ENCODE measurements at places on chromosomes 13 and 19.
A peak's percentile ranks its signal among the peaks of the same experiment; 100 is the strongest.

- no peak for DNase-seq
Observed at GRCh38 chr13:47903836-47904235, 97.2 kb downstream of the SUCLA2 start.

DNA sequence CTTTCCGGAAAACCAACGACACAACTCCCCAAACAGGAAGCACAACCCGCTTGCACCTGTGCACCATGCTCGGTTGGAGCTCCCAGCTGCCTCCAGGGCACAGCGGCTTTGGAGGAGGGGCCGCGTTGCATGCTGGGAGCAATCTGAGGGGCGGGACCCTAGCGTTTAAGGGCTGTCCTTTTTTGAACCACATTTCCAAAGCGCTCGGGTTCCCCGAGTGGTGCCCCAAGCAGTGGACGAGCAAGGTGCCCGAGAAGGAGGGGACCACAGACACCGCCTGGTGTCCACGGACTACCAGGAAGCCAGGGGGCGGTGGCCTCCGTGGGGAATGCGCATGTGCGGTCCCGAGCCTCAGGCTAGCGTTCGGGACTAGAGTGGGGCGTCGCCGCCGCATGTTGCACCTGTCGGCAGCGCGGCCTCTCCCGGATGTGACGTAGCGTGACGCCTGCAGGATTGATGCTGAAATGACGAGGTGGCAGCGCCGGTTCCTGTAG, 11.9 kb upstream of the ZNF57 start:
- DNase-seq, result no peak

DNA sequence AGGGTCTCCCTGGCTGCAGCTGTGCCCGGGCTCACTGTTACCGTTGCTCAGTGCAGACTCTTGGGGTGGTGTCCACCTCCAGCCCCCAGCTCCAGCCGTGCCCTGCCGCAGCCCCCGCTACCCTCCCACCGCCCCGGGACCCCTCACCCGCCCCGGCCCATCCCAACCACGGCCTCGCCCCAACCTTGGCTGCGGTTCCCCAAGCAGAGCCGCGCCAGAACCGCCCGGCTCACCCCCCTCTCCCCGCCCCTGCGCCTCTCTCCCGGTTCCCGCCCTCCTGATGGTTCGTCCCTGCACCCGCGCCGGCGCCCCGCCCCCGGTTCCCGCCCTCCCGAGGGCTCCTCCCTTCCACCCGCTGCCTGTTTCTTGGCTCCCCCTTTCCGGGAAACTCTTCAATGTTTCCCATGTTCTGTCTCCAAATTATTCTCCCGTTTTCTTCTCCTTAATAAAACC, 40.3 kb downstream of the ANKRD10 start:
- DNase-seq, result peak; percentile 64

DNA sequence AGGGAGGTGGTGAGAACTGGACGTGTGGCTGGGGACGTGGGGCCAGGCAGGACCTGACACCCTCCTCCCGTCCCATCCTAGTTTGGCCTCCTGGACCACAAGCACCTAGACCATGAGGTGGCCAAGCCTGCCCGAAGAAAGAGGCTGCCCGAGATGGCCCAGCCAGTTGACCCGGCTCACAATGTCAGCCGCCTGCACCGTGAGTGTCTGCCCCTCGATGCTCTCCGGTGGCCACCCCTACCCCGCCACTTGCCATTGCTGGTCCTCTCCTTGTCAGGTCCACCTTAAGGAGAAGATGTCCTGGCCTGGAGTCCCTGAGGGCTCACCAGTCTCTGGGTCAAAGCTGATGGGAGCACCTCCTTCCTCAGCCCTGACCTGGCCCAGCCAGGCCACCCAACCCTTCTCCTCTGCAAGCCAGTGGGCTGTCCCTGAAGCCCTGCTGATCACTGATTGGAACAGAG, 2.2 kb downstream of the ANGPTL4 start:
- no peak for DNase-seq

- DNase-seq, result no peak
Observed at GRCh38 chr13:106649495-106649894, 81.6 kb upstream of the ARGLU1 start.

DNA sequence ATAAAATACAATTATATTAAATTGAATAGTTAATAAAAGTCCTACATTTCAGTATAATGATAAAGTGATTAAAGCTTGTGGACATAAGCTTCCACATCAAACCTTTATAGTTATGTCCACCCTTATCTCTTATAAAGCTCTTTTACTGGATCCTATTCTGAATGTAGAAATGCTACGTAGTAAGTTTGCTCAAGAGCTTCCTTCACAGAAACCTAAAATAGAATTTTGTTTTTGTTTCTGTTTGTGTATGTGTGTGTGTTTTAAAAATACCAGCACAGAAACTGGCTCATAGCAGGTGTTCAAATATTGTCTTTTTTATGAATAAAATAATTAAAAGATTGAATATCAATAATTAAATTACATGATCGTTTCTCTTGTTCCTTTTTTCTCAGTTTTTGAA, 21.0 kb upstream of the UFM1 start:
- DNase-seq, result no peak

DNA sequence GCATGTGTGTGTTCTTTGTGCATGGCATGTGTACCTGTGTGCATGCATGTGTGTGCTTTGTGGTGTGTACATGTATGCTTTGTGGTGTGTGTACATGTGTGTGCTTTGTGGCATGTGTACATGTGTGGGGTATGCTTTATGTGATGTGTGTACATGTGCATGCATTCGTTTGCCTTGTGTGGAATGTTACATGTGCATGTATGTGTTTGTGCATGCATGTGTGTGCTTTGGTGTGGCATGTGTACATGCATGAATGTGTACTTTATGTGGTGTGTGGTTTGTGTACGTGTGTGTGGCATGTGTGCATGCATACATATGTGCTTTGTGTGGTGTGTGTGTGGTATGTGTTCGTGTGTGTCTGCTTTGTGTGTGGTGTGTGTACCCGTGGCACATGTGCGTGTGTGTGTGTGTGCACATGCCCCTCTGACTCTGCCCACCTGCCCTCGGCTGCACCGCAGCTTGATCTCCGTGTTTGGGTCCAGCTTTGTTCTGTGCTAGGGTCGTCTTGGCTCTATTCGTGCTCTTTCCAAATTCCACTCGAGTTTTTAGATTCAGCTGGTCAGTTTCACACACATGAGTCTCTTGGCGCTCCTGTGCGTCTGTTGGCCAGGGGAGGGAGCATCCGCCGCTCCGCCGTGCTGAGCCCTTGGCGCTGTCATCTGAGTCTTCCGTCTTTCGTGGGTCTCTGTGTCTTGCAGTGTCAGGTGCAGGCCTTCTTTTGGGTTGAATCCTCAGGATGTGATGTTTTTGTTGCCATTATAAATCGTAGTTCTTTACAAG, 46.5 kb upstream of the TFDP1 start:
- DNase-seq, result no peak

GRCh38 chr13:29909081-29909730, 58.8 kb upstream of the UBL3 start:
- DNase-seq, result no peak

DNA sequence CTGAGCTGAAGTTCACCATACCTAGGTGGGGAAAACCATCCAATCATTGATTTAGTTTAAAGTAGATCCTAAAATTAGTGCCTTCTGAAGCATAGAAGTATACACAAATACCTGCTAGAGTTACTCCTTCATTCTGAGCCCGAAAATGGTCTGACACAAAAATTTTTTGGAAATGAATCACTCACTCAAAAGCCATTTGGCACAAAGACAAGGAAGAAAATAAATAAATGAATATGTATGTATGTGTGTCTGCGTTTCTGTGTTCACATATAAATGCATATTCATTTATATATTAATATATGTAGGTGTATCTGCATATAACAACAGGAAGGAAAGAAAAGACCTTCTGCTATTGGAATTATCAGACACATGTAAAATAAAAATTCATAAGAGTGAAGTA, 614.4 kb upstream of the PCDH9 start:
- DNase-seq, result no peak

DNA sequence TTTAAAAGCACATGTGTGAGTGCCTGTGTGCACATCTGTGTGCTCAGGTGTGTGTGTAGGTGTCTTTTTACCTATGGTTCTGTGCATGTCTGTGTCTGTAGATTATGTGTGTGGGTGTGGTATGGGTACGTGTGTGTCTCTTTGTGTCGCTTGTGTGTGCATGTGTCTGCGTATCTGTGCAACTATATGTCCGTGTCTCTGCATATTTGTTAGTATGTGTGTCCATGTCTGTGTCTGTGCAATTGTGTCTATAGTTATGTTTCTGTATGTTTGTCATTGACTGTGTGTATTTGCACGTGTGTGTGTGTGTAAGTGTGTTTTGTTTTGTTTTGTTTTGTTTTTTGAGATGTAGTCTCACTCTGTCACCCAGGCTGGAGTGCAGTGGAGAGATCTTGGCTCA, 7.3 kb upstream of the KCTD15 start:
- no peak for DNase-seq
